ENCODE measurements at places on chromosomes 1 and 21.

DNA sequence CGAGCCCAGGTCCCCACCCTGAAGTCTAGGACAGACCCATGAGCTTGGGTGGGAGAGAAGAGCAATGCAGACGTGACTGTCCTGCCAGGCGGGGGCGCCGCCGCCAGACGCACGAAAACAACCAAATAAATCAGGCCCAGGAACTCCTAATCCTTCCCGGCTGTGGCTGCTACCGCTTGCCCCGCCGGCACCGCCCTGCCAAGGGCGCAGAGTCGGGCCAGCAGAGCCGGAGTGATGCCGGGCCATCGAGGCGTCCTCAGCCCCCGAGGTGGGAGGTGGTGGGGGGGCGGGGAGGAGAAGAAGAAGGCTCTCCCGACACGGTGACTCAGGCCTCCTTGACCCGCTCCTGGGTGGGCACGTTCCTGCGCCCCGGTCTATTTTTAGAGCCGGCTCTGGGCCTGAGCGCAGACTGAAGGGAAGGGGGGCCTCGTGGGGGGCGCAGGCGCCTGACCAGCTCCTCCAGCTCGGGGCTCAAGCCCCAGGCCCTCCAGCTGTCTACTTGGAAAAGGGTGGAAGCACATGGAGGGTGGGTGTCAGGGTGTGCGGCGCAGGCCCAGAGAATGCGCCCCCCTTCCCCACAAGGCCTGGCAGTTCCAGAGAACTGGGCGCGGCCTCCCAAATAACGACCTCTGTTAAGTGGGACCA is 10.7 kb upstream of the COL16A1 start:
- no peak for DNase-seq

DNA sequence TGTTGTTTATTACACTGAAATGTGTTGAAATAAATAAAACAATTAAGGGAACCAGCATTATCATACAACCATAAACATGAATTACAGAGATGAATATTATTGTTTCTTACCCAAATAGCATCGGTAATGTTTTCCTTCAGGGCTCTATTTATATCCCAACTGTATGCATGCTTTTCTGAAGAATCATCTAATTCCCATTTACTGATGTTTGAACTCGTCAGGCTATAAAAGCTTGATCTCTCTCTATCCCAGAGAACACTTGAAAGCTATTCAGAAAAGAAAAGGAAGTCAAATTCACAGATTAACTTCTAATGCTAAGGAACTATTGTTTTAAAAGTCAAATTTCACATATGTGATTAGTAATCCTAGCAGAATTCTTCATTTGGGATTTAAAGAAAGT is 12.4 kb downstream of the NUP133 start:
- DNase-seq, result no peak

DNA sequence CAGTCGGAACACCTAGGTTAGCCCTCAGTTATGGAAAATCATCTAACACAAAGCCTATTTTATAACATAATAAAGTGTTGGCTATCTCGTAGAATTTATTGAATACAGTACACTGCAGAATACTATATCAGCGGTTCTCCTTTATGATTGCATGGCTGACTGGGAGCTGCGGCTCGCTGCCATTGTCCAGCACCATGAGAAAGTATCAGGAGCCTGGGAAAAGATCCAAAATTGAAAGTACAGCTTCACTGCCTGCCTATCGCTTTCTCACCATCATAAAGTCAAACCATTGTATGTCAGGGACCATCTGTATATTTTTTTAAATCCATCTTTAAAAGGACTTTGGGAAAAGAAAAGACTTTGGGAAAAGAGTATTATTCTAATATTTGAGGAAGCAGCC is 111.9 kb upstream of the RAVER2 start:
- DNase-seq, result no peak

GRCh38 chr1:50268049-50268448 is 155.2 kb downstream of the DMRTA2 start:
- no peak for DNase-seq

GRCh38 chr1:156152628-156153027 is 757 bp upstream of the SEMA4A start:
- DNase-seq, result no peak

GRCh38 chr1:85936470-85936869 is 220.1 kb downstream of the COL24A1 start:
- DNase-seq, result no peak

DNA sequence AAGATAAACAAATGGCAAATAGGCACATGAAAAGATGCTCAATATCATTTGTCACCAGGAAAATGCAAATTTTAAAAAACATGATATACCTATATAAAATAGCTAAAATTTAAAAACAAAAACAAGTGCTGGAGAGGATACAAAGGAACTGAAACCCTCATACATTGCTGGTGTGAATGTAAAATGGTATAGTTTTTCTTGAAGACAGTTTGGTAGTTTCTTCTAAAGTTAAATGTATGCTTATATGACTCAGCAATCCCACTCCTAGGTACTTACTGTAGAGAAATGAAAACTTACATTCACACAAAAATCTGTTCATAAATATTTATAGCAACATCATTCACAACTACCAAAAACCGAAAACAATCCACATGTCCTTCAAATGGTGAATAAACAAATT is 11.2 kb downstream of the TAF12 start:
- DNase-seq, result no peak

DNA sequence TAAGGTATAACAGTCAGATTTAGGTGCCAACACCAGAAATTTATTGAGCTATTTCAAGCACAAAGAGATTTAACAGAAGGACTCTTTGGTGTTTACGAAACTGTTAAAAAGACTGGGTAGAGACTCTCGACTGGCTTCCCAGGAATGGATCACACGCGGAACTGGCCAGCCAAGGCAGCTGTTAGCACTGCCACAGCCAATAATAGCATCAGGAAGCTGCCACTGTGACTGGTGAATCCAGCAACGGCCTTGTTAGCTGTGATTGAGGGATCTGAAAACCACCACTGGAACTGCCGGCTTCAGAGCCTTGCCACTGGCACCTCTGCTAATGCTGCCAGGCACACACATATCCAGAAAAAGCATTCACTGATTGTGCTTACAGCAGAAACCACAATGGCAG is 10.6 kb upstream of the SIM2 start:
- DNase-seq, result no peak

DNA sequence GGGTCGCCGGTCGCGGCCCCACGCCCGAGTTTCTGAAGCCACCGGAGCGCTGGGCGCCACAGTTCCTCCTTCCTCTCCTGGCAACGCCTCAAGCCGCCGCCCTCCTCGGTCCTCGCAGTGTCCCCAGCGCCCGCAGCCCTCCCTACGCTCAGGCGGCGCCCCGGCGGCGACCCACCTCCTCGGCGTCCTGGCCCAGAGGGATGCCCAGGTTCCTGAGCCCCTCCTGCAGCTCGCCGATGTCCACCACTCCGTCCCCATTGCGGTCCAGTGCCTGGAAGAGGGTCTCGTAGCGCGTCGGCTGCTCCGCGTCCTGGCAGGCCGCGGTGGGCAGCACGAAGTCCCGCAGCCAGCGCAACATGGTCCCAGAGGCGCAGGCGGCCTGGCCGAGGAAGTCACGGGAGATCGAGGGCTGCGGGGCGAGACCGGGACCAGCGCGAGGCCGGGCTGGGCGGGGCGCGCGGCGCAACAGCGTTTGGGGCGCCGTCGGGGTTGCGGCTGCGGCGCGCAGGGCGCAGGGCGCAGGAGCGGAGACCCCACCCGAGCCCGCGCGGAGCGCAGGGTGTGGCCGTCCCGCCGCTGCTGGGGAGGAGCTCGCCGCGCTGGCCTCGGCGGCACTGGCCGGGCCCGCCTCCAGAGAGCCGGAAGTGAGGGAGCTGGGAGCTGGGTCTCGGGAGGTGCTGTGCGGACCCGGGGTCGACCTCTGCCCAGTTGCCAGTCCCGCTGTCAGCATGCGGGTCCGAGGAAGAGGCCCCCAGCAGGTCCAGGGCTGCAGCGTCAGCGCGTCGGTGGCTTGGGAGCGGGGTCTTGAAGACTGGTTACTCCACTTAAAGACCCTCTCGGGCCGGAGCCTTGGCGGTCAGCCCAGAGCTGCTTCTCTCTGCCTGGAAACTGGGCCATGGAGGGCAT is at the start of gene SLC25A24:
Gene SLC25A24 (minus strand): TSS at position 563 of the 906 bp plus-strand sequence. CDS start 205 bp downstream, at position 358.
- peak; percentile 89 for DNase-seq

DNA sequence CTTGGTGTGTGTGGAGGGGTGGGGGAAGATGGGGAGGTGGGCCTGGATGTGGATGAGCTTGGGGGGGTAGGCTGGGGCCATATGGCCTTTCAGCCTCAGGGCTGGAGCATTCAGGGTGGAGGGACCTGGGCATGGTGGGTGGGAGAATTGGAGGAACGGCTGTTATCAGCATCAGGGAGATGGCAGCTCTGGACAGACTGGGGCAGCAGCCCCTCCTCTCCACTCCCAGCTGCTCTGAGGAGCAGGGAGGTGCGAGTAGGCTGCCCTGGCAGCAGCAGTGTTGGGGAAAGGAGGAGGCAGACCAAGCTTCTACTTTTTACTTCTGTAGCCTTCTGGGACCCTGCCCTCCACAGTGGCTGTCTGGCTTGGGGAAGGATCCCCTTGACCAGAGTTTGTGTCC is 10.2 kb downstream of the PPFIA4 start:
- no peak for DNase-seq

All from activated CD8-positive, alpha-beta memory T cell treated with anti-CD3 and anti-CD28 coated beads, Interleukin-2, amount 10 ng/mL, durations not matched to agents 7 days and 5 days (primary cell).